Uterus (tissue), 4 donors: ENCODE measurements at places on chromosomes 1 and 21. TPM values are rescaled to one million over a fixed set of nuclear protein-coding genes. Genes with fewer than 3 reads are reported as not detected.

GRCh38 chr1:182253319-182253860 is 138.2 kb downstream of the GLUL start:
- DNase-seq, result no peak

- peak; percentile 44 for DNase-seq
Observed at GRCh38 chr1:247357781-247358211, 26.1 kb upstream of the ZNF496 start.

CSRP1 gene
- 1,451 TPM for total RNA-seq

SEMA4A gene
- total RNA-seq, result 8.2 TPM

GCSAML gene
- total RNA-seq, result not detected
